ENCODE measurements at places on chromosomes 11 and 22. TPM values are rescaled to one million over a fixed set of nuclear protein-coding genes. Genes with fewer than 3 reads are reported as not detected.

GRCh38 chr22:23184764-23185113 lies 4.4 kb downstream of the BCR start:
- no peak for DNase-seq

DNA sequence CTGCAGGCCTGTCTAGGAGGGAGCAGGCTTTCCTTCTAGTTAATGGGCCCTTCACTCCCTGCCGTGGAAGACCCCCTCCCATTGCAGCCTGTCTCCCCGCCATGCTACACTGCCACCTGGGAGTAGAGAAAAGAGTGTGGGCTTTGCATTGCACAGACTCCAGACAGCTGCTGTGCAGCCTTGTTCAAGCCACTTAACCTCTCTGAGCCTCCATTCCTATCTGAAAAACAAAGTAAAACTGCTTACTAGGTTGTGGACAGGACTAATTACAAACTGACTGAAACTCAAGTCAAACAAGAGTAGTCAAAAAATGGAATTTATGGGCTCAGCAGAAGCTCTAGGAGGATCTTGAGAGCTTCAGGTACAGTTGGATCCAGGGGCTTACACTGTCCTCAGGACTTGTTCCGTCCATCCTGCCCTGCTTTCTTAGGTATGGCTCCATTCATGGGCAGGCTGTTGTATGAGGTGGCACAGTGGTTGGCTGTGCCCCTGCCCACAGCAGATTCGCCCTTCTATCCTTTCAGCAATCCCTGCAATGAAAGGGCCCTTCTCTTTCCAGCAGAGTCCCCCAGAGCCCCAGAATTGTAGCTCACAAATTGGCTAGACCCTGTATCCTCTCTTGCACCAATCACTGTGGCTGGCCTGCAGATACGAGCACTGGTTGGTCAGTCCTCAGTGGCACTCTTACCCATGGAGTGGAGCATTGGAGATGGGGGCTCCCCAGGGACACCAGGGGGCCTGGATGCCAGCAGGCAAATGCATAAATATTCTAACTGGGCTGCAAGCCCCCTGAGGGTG lies 19.6 kb downstream of the PRDM11 start:
- DNase-seq: no peak

DNA sequence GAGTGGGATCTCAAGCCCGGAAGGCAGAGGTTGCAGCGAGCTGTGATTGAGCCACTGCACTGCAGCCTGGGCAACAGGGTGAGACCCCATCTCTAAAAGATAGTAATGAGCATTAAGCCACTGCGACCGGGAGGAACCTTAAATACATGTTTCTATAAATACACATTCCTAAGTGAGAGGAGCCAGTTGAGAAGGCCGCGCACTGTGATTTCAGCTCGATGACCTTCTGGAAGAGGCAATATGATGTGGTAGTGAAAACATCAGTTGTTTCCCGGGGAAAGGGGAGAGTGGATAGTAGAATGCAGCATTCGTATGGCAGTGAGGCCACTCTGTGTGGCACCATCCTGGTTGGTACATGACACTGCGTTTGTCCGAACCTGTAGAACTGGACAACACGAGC lies 18.0 kb downstream of the PTDSS2 start:
- DNase-seq: no peak

TEAD1 gene
- total RNA-seq: 37.2 TPM

CTSW gene
- not detected for total RNA-seq

MB gene
- 2.3 TPM for total RNA-seq

CD248 gene
- not detected for total RNA-seq

Data from Daoy (cell line).